ENCODE measurements at places on chromosomes 3 and 15.

DNA sequence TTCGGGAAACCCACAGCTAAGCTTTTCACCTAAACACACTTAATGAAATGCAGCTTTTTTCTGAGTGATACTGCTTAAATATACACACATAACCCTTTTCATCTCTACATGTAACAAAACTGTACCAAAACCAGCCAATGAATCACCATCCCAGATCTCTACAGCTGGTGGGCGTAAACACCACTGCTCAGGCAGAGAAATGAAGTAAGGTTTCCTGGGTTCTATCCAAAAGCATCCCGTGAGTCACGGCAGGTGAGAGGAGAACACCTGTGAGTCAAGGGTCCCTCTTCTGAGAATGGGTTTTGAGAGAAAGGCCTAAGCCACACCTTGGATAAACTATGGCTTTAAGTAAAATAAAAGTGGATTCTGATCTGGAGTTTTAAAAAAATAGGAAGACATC lies 2.6 kb downstream of the CLDN1 start:
- no peak for DNase-seq

GRCh38 chr15:31062911-31063310 lies 38.6 kb downstream of the TRPM1 start:
- DNase-seq = no peak

GRCh38 chr15:48657950-48658591 lies 12.6 kb upstream of the FBN1 start:
- no peak for DNase-seq

DNA sequence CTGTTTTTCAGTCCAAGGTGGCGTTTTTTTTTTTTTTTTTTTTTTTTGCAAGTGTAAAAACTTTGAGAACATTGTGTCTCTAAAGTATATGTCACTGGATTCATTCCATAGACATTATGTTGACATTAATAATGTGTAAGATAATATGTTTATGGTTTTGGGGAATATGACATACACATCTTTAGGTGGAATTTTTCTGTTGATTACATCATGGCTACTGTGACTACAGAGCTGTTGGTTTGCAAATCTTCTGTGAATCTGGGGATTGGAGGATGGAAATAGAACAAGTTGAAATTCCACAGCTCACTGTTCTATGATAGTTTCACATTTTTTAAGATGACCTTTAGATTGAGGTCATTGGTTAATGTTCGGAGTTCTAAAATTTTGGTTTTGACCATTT lies 24.4 kb upstream of the PLSCR2 start:
- DNase-seq = no peak

- DNase-seq = no peak
Measured at GRCh38 chr15:49860101-49860500, 239.3 kb downstream of the DTWD1 start.

- no peak for DNase-seq
Measured at GRCh38 chr3:122353893-122354401, 28.9 kb downstream of the CSTA start.
